Thoracic aorta (tissue), 2 donors: ENCODE measurements at places on chromosomes 12 and 14.

- H3K4me3 ChIP-seq: no peak overlapping the region
- H3K4me1 ChIP-seq: peaks cover 39% of the 10 kb centered on the region
- DNase-seq: no peak
- peaks cover 6% of the 10 kb centered on the region for H3K36me3 ChIP-seq
- H3K27me3 ChIP-seq: no peaks in the 10 kb centered on the region
These were observed 210.9 kb downstream of the ERC1 start for GRCh38 chr12:1201886-1202285.

DNA sequence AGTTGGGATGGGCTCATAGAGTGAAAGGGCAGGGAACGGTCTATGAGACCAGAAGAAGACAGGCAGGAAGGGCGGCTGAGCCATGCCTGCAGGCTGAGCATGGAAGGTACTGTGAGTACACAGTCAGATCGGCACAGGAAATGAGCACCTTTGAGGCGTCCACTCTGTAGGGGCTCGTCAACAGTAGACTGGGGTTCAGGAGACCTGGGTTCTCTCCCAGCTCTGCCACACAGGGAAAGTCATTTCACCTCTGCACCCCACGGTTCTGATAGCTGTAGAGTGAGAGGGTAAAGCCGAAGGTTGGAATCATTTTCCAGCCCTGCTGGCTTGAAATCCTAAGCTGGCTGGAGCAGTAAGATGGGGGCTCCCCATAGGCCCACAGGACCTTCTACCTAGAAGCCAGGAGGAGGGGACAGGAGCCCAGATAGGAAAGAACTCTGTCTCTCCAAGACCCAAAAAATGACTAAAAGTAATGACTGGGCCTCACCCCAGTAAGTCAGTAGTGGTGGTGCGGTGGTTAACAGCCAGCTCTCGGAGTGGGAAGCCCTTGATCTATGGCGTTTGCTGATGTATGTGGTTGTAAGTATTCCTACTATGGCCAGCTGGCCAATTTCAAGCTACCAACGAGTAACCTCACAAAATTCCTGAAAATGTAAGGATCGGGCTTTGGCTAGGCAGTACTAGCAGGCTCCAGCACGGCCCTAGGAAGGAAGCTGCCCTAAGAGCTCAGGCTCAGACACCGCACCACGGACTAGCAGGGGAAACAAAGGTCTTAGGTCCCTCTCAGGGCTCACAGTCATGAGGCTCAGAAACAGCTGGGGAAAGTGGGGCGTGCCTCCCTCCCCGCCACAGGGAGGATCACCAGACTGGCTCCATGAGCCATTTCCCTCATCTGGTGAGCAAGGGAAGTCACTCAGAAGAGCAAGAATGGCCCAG, 10.3 kb upstream of the CD27 start:
- H3K27me3 ChIP-seq: no peaks in the 10 kb centered on the region
- H3K4me3 ChIP-seq: no peak overlapping the region
- no peaks in the 10 kb centered on the region for H3K36me3 ChIP-seq
- no peak overlapping the region for H3K27ac ChIP-seq
- peaks cover 9% of the 10 kb centered on the region for H3K4me1 ChIP-seq

DNA sequence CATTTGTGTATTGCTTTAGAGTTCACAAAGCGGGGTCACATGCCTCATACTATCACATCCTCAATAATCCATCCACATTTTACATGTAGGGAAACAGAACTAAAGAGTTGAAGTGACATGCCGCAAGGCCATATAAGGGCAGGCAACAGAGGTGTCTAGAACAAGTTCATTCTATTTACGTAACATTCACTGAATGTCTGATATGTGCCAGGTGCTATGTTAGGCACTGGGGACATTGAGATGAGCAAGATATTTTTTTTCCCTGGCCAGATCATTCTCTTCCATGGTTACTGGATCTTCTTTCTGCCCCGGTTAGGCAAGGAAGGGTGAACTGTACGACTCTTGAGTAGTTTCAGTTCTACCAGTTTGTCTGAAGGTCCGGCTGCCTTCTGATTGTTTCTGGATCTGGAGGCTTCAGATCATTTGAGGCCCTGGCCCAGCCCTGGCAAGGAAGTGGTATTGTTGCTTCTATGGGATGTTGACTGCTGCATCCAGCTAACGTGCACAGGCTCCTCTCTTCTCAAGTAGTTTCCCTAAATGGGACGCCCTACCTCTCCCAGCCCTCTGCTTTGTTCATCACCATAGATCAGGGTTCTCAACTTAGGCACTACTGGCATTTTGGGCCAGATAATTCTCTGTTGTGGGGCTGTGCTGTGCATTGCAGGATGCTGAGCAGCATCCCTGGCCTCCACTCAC, 12.1 kb downstream of the GPATCH2L start:
- peaks cover 28% of the 10 kb centered on the region for H3K36me3 ChIP-seq
- peaks cover 3% of the 10 kb centered on the region for H3K4me1 ChIP-seq
- peak overlapping the region; percentile 13 for H3K27ac ChIP-seq
- H3K4me3 ChIP-seq: peak overlapping the region; percentile 35
- DNase-seq: no peak

GRCh38 chr12:30622509-30622908, 73.2 kb downstream of the IPO8 start:
- no peaks in the 10 kb centered on the region for H3K27me3 ChIP-seq
- no peaks in the 10 kb centered on the region for H3K36me3 ChIP-seq
- no peak overlapping the region for H3K27ac ChIP-seq
- no peak overlapping the region for H3K4me3 ChIP-seq
- no peak for DNase-seq
- H3K4me1 ChIP-seq: no peaks in the 10 kb centered on the region

DNA sequence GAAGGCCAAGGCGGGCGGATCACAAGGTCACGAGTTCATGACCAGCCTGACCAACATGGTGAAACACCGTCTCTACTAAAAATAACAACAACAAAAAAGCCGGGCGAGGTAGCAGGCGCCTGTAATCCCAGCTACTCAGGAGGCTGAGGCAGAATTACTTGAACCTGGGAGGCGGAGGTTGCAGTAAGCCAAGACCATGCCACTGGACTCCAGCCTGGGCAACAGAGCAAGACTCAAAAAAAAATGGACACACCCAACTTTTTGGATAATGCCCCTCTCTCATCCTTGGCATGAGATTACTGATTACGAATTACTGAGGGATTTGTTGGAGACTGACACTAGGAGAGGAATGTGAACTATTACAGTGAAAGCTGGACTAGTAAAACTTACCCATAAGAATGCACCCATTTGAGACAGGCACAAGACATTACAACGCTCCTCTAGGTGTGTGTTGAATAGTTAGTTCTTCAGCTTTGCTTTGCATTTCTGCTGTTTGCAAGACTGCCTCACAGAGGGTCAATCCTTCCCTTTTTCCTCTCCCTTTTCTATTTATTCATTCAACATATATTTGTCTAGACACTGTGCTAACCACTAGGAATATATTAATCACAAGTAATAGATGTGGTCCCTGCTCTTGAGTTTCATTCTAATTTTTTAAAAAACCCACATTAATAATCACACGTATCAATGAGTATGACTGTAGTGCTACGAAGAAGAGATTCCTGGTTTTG, 46.0 kb upstream of the OR5AU1 start:
- H3K27me3 ChIP-seq: no peaks in the 10 kb centered on the region
- no peak overlapping the region for H3K4me3 ChIP-seq
- H3K36me3 ChIP-seq: peaks cover 7% of the 10 kb centered on the region
- no peaks in the 10 kb centered on the region for H3K4me1 ChIP-seq

DNA sequence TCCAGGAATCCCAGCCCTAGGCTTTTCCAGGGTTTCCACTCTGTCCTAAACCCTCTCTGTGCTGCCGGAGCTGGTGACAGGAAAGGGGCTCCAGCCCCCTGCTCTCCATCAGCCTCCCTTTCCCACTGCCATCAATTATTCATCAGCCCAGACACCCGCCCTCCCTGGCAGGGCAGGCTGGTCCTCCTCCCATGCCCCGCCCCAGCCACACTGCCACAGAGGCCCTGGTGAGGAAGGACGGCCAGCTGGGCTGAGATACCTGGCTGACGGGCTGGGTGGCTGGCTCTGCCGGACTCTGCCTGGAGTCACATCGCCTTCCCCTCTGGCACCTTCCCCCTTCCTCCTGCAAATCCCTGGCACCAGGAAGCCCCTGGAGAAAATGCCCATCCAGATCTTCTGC, 11.9 kb upstream of the SMARCD1 start:
- DNase-seq: no peak
- H3K27ac ChIP-seq: no peak overlapping the region
- no peaks in the 10 kb centered on the region for H3K27me3 ChIP-seq
- H3K4me1 ChIP-seq: peaks cover 3% of the 10 kb centered on the region
- H3K36me3 ChIP-seq: no peaks in the 10 kb centered on the region

- peaks cover 24% of the 10 kb centered on the region for H3K4me1 ChIP-seq
- H3K27me3 ChIP-seq: no peaks in the 10 kb centered on the region
- no peaks in the 10 kb centered on the region for H3K36me3 ChIP-seq
- DNase-seq: no peak
- no peak overlapping the region for H3K4me3 ChIP-seq
These were observed 51.4 kb downstream of the VCPKMT start for GRCh38 chr14:50064993-50065392.

DNA sequence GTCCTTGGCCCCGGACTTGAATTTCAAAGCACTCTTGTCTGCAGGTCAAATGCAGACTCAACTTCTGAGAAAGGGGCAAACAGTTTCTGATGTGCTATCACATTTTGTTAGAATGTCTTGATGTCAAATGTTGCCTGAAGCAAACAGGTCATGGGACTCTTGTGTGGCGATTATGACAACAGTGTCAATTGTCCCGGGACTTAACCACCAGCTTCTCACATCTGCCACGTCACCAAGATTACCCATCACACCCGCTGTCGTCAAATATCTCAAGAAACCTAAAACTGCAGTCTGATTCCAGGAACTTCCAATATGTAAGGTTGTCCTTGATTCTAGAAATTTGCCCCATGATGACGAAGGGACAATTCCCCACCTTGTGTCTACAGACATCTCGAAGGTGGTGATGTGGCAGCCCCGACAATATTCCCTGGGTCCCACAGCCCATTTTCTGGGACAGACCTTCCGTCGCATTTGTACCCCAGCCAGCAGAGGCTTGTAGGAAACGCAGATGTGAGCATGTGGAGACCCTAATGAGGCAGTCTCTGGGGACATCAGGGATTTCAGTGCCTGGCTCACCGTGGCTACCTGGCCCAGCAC, 21.3 kb downstream of the LRTM2 start:
- H3K4me3 ChIP-seq: no peak overlapping the region
- no peak for DNase-seq
- no peaks in the 10 kb centered on the region for H3K36me3 ChIP-seq
- H3K27me3 ChIP-seq: no peaks in the 10 kb centered on the region
- H3K27ac ChIP-seq: no peak overlapping the region

GRCh38 chr12:53484686-53485575, 14.3 kb downstream of the MAP3K12 start:
- DNase-seq: no peak
- no peaks in the 10 kb centered on the region for H3K27me3 ChIP-seq
- H3K4me1 ChIP-seq: no peaks in the 10 kb centered on the region
- H3K4me3 ChIP-seq: no peak overlapping the region

DNA sequence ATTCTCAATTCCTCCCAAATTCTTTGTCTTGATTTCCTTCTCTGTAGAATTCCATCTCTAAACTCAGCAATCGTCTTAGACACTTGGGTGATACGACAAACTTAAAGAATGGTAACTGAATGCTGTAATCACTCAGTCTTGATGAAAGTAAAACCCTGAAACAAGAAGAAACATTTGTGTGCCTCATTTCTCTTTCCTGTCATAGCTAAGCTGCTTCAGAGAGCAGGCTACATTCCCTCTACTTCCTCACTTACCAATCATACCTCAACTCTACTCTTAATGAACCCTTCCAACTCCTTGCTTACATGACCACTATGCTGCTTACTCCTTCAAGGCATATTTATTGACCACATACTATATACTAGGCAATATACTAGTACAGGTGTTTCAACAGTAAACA, 8.3 kb downstream of the MAP4K5 start:
- no peak overlapping the region for H3K4me3 ChIP-seq
- no peaks in the 10 kb centered on the region for H3K36me3 ChIP-seq
- H3K27ac ChIP-seq: no peak overlapping the region
- DNase-seq: no peak
- peaks cover 19% of the 10 kb centered on the region for H3K4me1 ChIP-seq
- H3K27me3 ChIP-seq: no peaks in the 10 kb centered on the region

DNA sequence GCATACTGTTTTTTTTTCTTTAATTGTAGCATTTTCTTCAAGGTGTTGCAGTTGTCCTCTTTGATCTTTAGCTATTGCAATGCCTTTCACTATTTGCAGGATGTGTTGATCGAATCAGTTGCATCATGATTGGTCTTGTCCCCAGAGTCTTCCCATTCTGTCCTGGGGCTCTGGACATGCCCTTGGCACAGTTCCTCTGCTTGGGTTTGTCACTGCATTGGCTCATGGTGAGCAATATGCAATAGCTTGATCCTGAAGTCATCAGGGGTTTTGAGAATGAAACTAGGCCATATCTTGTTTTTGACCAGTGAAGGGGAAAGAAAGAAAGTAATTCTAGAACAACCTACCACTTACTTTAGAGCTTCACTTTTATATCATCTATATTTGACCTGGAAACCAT, 281.5 kb downstream of the TMEM117 start:
- no peak overlapping the region for H3K27ac ChIP-seq
- no peaks in the 10 kb centered on the region for H3K4me1 ChIP-seq
- H3K36me3 ChIP-seq: no peaks in the 10 kb centered on the region
- DNase-seq: no peak
- no peak overlapping the region for H3K4me3 ChIP-seq

- no peaks in the 10 kb centered on the region for H3K36me3 ChIP-seq
- H3K27me3 ChIP-seq: no peaks in the 10 kb centered on the region
- no peak overlapping the region for H3K27ac ChIP-seq
- H3K4me3 ChIP-seq: no peak overlapping the region
These were observed 207.5 kb downstream of the CALM1 start for GRCh38 chr14:90604356-90604755.

- no peaks in the 10 kb centered on the region for H3K36me3 ChIP-seq
- H3K4me3 ChIP-seq: no peak overlapping the region
- no peaks in the 10 kb centered on the region for H3K4me1 ChIP-seq
These were observed 86.0 kb downstream of the SLCO1A2 start for GRCh38 chr12:21248679-21249078.

- no peaks in the 10 kb centered on the region for H3K27me3 ChIP-seq
- H3K27ac ChIP-seq: no peak overlapping the region
- no peak overlapping the region for H3K4me3 ChIP-seq
- H3K4me1 ChIP-seq: no peaks in the 10 kb centered on the region
- no peak for DNase-seq
- no peaks in the 10 kb centered on the region for H3K36me3 ChIP-seq
These were observed 3.7 kb downstream of the RNASE9 start for GRCh38 chr14:20557212-20557542.

GRCh38 chr12:26906024-26906423, 31.8 kb downstream of the INTS13 start:
- no peaks in the 10 kb centered on the region for H3K27me3 ChIP-seq
- H3K36me3 ChIP-seq: peaks cover 5% of the 10 kb centered on the region
- H3K4me1 ChIP-seq: no peaks in the 10 kb centered on the region
- DNase-seq: no peak

DNA sequence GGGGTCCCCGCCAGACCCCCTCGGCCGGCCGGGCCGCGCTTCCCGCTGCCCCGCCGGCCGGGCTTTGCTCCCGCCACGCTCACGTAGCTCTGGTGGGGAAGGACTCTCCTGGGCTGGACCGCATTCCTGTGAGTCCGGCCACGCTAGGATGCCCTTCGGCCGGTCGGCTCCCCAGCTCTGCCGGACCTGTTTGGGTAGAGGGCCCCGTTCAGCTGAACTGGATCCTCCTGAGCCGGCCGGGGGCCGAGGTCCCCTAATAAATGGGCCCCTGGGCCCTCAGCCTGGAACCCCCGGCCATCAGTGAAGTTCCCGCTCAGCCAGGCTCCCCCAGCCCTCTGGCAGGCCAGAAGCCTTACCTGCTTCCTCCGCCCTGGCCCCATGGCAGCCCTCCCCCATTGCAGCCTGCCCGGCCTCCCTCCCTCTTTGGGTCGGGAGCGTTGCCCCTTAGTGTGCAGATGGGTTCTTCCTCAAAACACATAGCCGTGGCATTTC, 593 bp downstream of the UNC119B start:
- peaks cover 5% of the 10 kb centered on the region for H3K36me3 ChIP-seq
- peaks cover 22% of the 10 kb centered on the region for H3K4me1 ChIP-seq
- peak overlapping the region; percentile 96 for H3K4me3 ChIP-seq
- H3K27me3 ChIP-seq: no peaks in the 10 kb centered on the region
- no peak for DNase-seq
- peak overlapping the region; percentile 55 for H3K27ac ChIP-seq
